CD8-positive, alpha-beta memory T cell (primary cell): ENCODE measurements at places on chromosomes 13 and 19.

DNA sequence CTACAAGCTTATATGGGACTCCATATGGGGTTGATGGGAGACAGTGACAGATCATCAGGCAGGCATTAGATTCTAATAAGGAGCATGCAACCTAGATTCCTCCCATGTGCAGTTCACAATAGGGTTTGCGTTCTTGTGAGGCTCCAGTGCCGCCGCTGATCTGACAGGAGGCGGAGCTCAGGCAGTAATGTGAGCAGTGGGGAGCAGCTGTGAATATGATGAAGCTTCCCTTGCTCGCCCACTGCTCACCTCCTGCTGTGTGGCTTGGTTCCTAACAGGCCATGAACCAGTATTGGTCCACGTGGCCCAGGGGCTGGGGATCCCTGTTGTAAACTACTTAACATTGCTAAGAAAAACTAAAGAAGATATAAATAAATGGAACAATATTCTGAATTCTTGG is 378.4 kb downstream of the KCNRG start:
- DNase-seq, result no peak

DNA sequence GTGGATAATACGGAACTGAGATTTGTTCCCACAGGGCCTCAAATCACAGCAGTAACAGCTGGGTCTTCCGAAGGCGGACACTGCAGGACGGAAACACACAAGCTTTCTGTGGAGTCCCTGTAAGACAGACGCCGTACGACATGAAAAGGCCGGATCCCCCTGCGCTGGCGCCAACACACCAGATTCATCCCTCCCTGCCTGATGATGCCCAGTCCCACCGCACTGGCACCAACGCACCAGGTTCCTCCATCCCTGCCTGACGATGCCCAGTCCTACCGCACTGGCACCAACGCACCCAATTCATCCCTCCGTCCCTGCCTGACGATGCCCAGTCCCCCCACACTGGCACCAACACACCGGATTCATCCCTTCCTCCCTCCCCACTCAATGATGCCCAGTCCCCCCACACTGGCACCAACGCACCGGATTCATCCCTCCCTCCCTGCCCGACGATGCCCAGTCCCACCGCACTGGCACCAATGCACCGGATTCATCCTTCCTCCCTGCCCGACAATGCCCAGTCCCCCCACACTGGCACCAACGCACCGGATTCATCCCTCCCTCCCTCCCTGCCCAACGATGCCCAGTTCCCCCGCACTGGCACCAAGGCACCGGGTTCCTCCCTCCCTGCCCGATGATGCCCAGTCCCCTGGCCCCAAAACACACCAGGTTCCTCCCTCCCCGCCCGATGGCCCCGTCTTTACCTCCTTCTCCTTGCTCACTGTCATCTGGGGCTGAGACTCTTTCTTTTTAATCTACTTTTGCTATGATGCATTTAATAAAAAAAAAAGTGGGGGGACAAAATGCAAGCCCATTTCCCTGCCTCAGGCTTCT is 55.1 kb downstream of the RASA3 start:
- DNase-seq, result no peak

- DNase-seq, result no peak
Observed at GRCh38 chr13:102680133-102680717, 14.6 kb downstream of the METTL21C start.

GRCh38 chr13:46192412-46192811 is 10.4 kb upstream of the LCP1 start:
- no peak for DNase-seq

GRCh38 chr13:85685436-85685835 is 113.8 kb downstream of the SLITRK6 start:
- DNase-seq, result no peak

DNA sequence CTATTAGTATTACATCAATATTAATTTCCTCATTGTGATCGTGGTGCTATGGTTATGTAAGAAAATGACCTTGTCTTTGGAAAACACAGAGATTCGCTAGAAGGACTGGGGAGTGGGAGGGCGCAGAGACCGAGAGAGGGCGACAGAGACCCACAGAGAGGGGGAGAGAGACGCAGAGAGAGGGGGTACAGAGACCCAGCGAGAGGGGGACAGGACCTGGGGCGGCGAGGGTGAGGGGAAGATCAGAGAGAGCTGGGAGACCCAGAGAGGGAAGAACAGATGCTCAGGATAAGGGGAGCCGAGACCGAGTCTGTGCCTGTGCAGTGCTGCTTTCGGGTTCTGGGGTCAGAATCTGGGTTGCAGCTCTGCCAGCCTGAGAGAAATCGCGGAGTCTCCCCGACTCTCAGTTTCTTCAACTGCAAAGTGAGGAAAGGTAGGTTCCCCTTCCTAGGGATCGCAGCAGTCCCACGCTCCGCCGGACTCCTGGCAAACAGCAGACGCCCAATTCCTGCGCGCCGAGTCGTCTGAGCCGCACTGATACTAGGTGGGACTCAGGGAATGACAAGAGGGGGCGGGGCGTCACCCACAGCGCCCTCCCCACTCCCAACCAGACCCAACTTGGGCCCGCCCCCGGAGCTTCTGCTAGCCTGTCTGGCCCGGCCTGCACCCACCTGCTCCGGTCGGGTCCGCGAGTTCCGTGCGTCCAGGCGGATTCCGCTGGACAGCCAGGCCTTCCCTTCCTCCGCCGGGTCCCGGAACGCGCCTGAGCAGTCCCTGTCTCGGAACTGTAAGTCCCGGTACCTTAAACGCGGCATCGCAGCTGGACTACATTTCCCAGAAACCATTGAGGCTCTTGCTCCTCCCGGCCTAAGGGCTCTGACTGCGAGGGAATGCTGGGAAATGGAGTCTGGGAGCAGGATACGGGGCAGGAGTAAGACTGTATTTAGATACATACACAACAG is 15.3 kb downstream of the IZUMO2 start:
- peak; percentile 40 for DNase-seq

- no peak for DNase-seq
Observed at GRCh38 chr13:88042489-88042888, 371.3 kb downstream of the SLITRK5 start.

- no peak for DNase-seq
Observed at GRCh38 chr13:29564373-29564772, 31.1 kb downstream of the SLC7A1 start.

DNA sequence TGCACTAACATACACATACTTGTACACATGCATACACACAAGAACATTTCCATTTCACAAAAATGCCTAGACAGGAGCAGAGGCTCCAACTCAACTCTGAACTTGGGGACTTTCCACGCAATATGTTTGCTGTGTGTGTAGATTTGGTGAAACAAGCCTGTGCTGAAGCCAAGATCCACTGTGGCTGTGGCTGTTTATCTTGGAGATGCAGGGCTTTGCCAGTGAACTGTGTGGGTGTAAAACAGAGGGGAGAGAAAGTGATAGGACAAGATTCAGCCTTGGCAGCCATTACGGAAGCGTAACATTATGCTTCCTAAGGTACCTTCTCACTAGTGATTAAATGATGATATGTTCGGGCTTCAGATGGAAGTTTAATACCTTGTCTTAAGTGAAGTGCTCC is 73.2 kb upstream of the MBNL2 start:
- no peak for DNase-seq

DNA sequence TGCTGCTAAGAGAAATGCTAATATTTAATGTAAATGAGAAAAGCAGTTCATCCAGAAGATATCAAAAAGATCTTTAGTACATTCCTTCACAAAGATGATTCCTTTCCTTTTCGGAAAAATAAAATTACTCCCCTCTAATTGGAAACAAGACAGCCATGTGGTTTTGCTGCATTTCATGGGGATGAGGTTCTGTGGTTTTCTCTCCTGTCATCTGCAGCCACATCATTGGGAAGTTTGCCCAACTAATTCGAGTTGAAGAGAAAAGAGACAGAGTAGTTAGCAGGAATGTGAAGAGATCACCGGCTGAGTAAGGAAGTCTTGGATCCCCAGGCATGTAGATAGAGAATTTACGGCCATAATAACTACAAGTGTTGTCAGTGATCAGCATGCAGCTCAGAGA is 122.1 kb downstream of the CYSLTR2 start:
- no peak for DNase-seq

DNA sequence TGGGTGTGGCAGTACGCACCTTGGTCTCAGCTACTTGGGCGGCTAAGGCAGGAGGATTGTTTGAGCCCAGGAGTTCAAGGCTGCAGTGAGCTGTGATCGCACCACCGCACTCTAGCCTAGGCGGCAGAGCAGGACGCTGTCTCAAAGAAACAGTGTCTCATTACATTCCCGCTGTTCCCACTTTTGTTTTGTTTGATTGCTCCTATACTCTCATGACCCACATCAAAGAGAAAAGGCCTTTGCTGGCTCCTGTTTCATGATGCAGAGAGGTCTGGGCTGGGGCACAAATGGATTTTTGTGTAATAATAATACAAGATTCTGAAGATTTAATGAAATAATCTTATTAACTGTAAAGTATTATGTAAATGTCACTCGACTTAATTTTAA is 85.7 kb downstream of the LACC1 start:
- no peak for DNase-seq

DNA sequence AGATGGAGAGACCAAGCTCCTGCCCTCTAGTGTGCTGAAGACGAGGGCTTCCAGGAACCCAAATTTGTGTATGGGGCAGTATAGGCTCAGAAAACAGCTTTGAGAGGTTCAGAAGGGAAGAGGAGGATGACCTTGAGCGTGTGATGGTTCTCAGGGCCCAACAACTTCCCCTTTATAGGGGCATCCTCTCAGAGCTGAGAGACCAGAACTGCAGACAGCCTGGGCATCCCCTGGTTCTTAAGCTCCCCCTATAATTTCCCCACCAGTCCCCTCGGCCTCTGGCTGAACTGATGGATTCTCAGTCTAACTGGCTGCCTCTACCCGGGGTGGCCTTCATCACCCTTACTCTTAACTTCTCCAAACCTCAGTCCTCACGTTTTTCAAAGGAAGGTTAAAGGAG is 167.5 kb downstream of the URI1 start:
- DNase-seq, result no peak

DNA sequence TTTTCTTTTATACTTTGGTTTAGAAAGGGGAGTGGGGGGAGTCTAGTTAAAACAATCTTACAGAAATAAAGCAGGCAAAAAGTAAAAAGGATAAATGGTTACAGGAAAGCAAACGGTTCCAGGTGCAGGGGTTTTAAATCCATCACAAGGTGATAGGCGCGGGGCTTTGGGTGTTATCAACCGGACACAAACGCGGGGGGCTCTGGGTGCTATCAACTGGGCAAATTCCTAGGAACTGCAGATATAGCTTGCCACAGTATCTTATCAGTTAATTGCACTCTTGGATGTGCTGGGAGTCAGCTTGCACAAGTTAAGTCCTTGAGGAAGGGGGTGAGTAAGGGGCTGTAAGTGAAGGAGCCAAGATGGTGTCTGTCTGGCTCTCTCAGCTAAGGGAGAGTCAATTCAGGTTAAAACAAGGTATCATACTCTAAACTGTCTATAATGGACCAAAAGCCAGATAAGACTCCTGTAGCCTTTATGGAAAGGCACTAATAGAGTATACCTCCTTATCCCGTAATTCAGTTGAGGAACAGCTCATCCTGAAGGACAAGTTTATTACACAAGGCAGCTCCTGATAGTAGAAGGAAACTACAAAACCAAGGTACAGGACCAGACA is 32.6 kb upstream of the ZSCAN5A start:
- DNase-seq, result no peak

DNA sequence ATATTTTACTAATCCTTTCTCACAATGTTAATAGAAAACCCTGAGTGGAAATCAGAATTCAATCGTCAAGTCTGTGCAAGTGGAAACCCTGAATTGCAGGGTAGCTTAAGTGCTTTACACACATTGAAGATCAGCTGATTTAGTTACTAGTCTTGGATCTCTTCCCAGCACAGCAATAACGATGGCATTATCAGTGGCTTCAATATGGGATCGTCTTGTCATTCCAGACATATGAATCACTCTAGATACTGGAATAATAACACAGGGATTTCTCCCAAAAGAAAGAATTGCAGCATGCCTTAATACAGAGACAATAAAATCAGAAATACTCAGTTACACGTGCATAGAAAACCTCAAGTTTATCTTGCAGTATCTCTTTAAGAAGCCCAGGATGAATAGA is 12.6 kb upstream of the METTL21C start:
- DNase-seq, result no peak

- DNase-seq, result no peak
Observed at GRCh38 chr13:73778242-73778864, 355.9 kb downstream of the KLF12 start.

GRCh38 chr19:2037651-2038255 is 13.3 kb downstream of the MKNK2 start:
- no peak for DNase-seq

DNA sequence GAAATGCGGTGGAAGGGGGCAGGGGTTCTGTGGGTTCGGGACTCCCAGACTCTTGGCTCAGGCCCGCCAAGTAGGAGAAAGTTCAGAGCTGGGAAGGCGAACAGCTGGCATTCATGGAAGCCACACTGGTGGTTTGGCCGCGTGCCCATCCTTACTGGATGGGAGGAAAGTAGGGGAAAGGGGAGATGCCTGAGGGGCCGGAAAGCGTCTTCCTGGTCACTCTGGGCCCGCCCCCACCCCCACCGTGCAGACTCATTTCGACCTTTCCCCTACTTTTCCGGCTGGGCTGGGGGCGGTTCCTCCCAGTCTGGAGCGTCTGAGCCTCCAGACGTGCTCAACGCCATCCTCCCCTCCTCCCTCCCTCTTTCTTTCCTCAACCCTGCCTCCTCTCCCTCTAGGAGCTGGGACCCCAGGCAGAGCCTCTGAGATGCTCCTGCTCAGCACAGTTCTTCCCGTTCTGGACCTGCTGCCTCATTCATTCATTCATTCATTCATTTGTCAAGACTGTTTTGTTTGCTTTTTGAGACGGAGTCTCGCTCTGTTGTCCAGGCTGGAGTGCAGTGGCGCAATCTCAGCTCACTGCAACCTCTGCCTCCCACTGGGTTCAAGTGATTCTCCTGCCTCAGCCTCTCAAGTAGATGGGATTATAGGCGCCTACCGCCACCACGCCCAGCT is 3.5 kb downstream of the ANGPTL4 start:
- DNase-seq, result no peak

DNA sequence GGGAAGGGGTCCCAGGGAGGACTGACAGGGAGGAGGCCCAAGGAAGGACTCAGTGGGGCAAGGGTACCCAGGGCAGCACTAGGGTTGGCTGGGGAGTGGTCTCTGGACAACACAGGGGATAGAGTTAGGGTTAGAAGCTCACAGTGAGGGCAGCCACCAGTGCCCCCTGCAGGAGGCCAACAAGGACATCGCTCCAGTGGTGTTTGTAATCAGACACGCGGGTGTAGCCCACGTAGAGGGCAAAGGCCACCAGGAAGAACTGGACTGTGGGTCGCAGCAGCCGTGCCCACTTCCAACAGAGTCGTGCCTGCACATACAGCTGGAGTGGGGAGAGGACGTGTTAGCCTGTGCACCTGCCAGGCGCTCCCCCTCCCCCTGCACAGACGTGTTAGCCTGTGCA is 9.2 kb downstream of the PLPP2 start:
- no peak for DNase-seq

GRCh38 chr19:55156202-55157063 is 1.1 kb downstream of the TNNI3 start:
- no peak for DNase-seq

DNA sequence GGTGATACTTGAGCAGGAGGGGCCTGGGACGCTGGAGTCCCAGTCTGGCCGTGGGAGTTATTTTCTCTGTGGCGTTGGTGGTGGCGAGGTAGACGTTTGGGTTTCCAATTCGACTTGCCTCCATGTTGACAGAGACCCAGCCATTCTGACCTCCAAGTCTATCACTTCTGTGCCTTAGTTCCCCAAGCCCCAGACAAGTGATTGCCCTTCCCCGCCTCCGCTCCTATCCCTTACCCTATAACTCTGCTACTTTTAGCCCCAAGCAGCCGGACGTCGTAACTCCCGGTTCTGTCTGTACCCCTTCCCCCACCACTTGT is 549 bp downstream of the TIMM50 start:
- no peak for DNase-seq

GRCh38 chr13:24199016-24199415 is 38.5 kb downstream of the SPATA13 start:
- no peak for DNase-seq

GRCh38 chr13:26382835-26383234 is 128.9 kb downstream of the CDK8 start:
- DNase-seq, result no peak
